ENCODE measurements at places on chromosomes 12 and 14.

- DNase-seq: no peak
Measured at GRCh38 chr14:75823334-75823733, 158.5 kb downstream of the TGFB3 start.

- DNase-seq: no peak
Measured at GRCh38 chr12:48451372-48451771, 21.0 kb upstream of the ANP32D start.

GRCh38 chr12:39603065-39603464 lies 16.5 kb downstream of the ABCD2 start:
- DNase-seq: no peak

- DNase-seq: no peak
Measured at GRCh38 chr14:98536256-98536655, 735.7 kb downstream of the BCL11B start.

DNA sequence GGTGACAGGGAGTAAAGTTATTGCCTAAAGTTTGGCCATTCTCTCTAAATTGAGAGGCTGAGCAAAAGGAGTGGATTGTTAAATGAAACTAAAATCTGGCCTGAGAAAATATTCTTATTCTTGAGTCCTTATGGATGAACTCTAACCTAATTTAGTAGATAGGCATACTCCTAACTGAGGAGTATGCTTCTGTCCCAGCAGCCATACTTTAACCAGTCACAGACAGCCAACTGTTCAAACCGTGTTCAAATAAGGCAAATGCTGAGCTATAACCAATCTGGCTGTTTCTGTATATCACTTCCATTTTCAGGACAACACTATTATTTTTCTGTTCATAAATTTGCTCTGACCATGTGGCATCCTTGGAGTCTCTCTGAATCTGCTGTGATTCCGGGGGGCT lies 75.9 kb upstream of the RERGL start:
- no peak for DNase-seq

GRCh38 chr12:106290666-106291065 lies 11.9 kb upstream of the TCP11L2 start:
- no peak for DNase-seq

GRCh38 chr12:3646561-3647241 lies 106.2 kb downstream of the CRACR2A start:
- no peak for DNase-seq

DNA sequence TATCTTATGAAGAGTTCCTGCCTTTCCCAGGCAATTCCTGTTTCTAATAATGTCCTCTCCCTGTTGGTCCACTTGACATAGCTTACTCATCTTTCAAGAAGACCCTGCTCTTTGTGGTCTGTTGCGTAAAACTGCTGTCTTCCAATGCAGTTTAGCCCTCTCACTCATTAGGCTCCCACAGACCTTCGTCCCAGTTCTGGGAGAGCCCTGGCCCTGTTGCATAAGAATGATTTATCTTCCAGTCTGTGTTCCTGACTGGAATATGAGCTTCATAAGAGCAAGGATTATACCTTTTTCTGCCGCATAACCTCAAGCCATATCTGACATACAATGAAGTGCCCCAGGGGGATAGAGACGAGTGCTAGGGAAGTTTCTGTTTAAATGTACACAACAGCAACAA lies 365.9 kb upstream of the NOVA1 start:
- DNase-seq: no peak

GRCh38 chr12:46752396-46752795 lies 73.4 kb downstream of the SLC38A4 start:
- DNase-seq: no peak

GRCh38 chr14:24171422-24172260 lies at the start of gene REC8:
Gene REC8 (plus strand): TSS chr14:24172080. CDS start chr14:24172553, 473 bp downstream.
- DNase-seq: peak; percentile 38

DNA sequence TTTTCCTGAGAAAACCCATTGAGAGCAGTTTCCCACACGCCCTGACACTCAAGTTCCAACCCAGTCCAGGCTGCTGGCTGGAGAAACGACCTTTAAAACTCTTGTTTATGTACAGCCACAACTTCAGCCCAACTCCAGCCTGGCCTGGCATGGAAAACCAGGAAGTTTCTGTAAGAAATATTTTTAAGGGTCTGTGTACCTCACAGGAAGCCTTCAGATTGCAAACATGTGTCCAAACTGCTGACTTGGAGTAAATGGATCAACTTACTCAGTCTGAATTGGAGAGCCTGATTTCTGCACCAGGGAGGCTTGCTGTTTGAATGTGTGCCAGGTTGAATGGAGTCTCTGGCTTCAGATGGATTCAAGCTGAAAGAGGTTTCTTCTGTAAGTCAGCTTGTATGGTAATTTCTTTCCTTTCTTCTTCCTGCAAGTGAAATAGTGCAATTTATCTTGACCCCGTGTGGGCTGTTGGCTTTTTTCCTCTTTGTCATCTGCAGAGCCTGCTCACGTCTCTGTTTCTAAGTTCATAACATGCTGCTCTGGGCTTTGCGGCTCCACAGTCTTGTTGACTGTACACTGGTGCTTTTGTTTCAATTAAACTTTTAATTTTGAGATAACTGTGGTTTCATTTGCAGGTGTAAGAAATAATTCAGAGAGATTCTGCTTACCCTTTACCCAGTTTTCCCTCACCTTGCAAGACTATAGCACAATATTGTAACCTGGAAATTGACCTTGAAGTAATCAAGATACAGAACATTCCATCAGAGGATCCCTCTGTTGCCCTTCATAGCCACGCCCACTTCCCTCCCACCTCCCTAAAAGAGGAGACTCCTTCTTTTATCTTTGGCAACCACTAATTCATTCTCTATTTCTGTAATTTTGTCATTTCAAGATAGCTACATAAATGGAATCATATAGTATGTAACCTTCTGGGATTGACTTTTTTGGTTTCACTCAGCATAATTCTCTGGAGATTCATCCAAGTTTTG lies 109.7 kb upstream of the PRMT8 start:
- no peak for DNase-seq

DNA sequence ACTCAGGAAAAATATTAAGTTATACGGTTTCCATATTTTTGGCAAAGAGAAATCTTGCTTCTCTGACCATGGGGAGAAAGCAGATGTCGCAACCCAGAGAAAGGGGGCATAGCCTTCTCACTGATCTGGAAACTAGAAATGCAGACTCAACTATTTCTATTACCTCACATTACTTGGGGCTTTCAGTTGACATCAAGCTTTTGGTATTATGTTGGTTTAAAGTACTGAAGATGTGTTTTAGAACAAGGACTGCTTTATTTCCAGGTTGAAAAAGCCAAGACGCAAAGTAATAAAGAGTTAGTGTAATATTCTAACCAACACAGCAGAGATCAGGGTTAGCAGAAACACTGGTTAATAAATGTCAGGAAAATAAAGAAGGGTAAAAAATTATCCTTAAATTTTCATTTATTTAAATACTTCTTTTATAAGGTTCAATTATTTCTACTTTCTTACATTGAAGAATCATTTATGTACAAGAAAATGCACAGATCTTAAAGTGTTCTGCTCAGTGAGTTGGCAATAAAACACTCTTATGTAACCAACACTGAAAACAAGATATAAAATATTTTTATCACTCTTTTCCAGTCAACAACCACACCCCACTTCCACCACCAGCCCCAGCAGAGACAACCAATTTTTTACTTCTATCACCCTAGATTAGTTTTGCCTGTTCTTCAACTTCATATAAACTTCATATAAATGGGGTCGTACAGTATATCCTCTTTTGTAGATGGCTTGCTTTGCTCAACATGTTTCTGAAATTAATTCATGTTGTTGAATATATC lies 26.0 kb downstream of the DCP1B start:
- no peak for DNase-seq

- no peak for DNase-seq
Measured at GRCh38 chr12:124684496-124684895, 117.1 kb upstream of the NCOR2 start.

GRCh38 chr12:43711348-43711747 lies 47.2 kb downstream of the PUS7L start:
- no peak for DNase-seq

- no peak for DNase-seq
Measured at GRCh38 chr12:54940727-54941315, 43.7 kb downstream of the TESPA1 start.

DNA sequence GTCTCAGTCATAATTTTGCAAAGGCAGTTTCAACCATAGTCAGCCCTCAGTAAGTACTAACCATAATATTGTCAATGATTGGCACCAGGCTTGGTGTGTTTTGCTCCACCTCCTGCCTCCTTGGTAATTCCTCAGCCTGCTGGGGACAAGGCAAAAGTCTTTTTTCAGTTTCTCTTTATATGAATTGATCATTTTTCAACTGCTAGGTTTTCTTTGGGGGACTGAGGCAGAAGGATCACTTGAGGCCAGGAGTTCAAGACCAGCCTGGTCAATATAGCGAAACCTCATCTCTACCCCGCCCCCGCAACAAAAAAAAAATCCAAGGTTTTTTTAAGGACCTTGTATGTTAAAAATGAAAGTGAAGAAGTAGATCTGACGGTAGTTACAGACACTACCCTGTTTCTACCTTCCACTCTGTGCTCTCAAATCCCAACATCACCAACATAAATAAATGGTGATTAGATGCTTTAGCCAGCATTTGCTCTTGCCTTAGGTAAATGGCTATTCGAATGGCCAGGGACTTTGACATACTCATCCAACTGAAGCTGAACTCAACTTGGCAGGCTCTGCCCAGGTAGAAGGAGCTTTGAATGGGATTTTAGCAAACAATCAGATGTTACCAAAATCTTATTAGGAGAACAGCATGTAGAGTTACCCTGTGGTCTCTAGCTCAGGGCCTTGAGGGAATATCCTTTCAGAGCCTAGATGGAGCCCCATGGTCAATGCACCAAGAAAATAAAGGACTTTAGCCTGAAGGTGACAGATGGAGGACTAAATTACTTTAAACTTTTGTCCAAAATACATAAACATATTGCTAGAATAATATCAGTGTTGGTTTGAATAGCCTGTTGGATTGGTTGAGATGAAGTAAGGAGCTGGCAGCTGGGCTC lies 126.9 kb upstream of the AMIGO2 start:
- no peak for DNase-seq

GRCh38 chr14:90263748-90264449 lies 7.5 kb downstream of the PSMC1 start:
- no peak for DNase-seq

GRCh38 chr12:66941150-66941549 lies 262.3 kb upstream of the GRIP1 start:
- no peak for DNase-seq

- DNase-seq: no peak
Measured at GRCh38 chr12:53506881-53507602, at the start of gene NPFF. Gene NPFF (minus strand): TSS chr12:53507484. CDS start chr12:53507474, 10 bp downstream.

GRCh38 chr12:480831-481816 lies 21.4 kb downstream of the B4GALNT3 start:
- peak; percentile 74 for DNase-seq

- DNase-seq: no peak
Measured at GRCh38 chr12:12357719-12358461, 1.0 kb downstream of the BORCS5 start.

DNA sequence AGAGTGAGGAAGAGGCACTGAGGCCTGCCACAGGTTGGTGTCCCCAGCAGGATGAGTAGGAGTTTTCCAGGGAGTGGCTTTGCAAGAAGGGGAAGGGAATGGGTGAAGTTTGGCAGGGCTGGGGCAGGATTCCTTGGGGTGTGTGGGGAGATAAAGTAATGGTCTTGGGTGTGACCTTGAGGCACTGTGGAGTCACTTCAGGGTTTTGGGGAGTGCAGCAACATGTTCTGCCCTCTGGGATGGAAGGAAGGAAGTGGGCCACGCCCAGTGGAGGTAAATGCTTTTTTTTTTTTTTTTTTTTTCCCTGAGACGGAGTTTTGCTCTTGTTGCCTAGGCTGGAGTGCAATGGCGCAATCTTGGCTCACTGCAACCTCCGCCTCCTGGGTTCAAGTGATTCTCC lies 108.9 kb downstream of the ADCK1 start:
- no peak for DNase-seq

- no peak for DNase-seq
Measured at GRCh38 chr12:53049571-53050318, at the start of gene TNS2. Gene TNS2 (plus strand): TSS chr12:53050065. CDS start chr12:53050186, 121 bp downstream.

DNA sequence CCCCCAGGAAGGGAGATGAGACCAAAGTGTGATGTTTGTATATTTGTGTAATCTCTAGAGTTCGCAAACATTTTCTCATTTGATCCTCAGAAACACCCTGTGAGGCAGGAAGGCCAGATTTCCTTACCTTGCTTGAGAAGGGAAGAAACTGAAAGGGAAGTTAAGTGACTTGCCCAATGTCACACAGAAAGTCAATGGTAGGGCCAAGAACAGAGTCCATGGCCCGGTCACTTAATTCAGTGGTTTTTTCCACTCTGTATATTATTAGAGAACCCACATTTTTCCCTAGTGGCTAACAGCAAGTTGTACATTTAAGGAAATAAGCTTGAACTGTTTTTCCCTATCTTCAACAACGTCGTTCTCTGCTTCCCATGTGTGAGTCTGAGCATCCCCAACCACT lies 25.6 kb upstream of the CHPT1 start:
- DNase-seq: no peak

DNA sequence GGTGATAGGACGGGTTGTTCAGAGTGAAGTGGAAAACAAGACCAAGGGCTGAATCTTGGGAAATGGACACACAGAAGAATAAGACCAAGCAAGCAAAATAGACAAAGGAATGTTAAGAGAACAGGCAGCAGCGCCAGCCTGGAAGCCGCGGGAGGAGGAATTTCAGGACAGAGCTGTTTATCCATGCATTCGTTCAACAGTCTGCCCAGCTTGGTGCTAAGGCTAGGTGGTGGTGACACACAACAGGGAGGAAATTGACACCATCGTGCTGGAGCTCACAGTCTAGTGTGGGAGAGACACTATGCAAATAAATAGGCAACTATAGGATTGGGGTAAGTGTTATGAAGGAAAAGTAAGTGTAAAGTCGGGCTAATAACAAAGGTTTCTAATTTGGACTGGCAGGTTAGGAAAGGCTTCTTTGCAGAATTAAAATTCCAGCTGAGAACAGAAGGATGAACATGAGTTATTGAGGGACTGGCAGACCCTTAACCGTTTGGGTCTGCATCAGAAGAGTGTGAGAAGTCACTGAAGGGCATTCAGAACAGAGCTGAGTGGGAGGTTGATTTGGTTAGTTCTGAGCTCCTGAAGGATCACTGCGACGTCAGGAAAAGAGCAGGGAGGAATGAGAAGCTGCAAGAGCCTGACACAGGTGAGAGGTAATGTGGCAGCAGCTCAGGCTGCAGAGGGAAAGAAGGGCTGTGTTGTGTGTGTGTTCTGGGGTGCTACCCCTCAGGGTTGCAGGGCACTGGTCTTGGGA lies 242.6 kb upstream of the FKBP4 start:
- no peak for DNase-seq
